ENCODE measurements at places on chromosomes 13 and 19.

DNA sequence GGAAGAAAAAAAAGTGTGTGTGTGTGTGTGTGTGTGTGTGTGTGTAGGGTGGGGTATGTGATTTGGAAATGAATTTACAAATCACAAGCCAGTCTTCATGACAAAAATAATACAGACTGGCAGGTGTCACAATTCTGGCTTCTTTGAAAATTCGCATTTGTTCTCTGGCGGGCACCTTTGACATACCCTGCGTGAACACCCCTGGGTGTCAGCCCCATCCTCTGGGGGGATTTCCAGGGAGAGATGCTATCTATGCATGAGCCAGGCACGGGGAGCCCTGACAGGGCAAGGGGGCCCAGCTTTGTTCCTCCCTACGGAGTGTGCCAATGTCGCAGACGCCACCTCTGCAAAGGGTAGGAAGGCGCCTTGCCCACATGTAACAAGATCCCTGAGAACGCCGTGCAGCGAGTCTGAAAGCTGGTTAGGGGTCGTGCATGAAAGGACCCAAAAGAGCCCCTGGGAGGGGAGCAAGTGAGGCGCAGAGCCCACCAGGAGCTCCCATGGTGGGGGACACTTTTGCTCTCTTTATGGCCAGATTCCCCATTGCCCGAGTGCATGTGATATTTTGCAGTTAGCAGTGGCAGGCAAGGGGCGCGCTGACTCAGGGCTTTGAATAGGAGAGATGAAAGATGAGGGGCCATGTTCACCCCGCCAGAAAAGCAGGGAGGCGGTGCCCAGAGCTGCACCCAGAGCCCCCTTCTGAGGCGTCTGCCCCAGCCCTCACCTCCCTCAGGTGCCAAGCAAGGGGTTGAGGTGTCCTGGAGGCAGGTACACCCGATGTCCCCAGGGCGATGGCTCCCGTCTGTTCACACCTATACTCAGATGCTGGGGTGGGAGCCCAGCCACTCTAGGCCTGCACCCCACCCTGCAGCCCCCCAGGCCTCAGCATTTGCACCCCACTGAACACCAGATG lies 45.3 kb downstream of the KLF2 start:
- peak; percentile 49 for DNase-seq

DNA sequence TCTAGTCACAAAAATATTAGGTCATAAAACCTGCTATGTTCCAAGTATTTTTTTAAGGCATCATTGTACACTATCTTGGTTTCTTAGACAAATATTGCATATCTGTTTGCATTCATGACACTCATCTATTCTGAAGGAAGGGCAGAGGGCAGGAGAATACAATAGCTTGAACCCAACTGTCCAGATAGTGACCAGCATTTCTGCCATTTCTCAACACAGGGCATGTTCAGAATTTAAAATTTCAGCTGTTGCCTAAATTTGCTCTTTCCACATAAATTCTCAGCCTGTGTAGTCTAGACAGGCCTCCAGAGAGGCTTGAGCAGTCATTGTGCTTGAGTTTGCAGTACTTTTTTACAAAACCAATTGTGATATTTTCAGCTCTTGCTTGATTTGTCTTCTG lies 119.5 kb downstream of the ZAR1L start:
- DNase-seq, result no peak

DNA sequence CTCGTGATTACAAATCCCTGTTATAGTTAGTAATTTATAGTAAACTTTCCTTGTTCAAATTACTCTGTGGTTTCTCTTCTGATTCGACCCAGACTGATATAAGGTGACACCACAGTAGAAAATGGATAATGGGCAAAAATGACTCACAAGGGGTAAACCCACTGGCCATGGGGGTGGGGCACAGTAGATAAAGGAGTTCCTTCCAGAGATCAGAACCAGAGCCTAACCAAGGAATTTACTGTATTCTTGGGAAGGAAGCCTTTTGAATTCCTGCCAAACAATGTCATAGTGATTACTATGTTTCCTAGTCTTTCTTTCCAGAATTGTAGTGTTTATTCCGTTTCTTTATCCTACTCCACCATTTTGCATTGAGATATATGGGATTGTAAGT lies 21.9 kb downstream of the MIR17HG start:
- no peak for DNase-seq

DNA sequence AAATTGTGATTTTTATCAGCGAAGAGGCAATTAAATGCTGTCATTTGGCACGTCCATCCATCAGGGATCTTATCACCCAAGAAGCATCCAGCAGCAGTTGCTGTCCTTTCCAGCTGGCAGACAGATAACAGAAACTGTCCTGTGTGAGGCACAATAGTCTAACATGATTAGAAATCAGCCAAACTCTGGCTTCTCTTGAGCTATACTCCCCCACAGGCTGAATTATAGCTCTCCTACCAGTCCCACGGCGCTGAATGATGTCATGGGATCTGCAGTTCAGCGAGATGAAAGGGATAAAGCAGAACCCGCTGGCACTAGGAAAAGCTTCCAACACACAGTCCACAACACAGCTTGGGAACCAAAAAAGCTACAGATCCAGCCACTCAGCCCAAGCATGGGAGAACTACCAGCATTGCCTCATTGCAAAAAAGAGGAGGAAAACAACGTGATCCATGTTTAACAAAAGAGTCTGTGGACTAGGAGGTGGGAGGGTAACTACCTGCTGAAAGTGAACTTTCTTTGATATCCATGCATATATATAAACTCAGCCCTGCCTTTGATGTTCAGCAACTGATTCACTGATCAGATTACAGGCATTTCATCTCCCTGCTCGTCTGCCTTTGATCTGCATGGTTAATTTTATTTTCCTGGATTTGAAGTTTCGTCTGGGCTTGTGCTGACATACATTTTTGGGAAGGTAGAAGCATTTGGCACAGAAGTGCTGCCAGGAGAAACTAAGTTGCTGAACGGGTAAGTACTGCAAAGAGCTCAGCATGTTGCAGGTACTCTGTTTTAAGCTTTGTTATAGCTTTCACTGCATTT lies at the start of gene TNFRSF19:
Gene TNFRSF19 (plus strand): TSS at position 314 of the 822 bp plus-strand sequence. CDS start 19,772 bp downstream, outside the sequence.
- no peak for DNase-seq

DNA sequence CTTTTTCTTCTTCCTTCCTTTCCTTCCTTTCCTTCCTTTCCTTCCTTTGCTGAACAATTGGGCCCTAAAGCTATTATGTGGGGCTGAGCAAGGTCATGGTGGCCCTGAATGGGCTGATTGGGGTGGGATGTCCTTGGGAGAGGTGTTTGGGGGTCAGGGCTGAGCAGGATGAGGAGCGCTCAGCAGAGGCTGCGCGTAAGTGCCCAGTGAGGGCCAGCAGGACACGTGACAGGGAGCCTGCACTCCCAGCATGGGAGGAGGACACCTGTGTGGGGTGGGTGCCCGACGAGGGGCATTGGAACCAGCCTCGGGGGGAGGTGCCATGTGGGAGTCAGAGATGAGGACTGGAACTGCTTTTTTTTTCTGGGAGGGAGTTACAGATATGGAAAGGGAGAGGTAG lies 5.4 kb upstream of the LGALS7 start:
- no peak for DNase-seq

- DNase-seq, result no peak
These were observed 1.3 kb downstream of the FARP1 start for GRCh38 chr13:98144027-98144741.

DNA sequence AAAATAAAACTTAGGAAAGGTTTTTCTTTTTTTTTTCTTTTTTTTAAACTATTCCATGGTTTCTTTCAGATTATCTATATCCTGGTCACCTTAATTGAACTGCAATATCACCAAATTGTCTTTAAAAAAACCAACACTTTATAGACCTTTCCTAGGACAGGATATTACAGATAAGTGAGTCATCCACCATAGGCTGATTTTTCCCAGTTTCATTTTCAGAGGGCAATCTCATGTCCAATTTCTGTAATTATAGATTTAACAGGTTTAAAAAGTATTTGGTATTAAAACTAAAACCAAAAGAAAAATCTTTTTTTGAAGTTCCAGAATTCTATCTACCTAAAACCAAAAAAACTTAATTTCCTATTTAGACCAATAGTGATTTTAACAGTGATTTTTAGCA lies 13.2 kb downstream of the SPART start:
- no peak for DNase-seq

GRCh38 chr13:113121183-113121927 lies 1.2 kb upstream of the F10 start:
- no peak for DNase-seq

- no peak for DNase-seq
These were observed 148.7 kb downstream of the COL4A1 start for GRCh38 chr13:110158226-110158625.

DNA sequence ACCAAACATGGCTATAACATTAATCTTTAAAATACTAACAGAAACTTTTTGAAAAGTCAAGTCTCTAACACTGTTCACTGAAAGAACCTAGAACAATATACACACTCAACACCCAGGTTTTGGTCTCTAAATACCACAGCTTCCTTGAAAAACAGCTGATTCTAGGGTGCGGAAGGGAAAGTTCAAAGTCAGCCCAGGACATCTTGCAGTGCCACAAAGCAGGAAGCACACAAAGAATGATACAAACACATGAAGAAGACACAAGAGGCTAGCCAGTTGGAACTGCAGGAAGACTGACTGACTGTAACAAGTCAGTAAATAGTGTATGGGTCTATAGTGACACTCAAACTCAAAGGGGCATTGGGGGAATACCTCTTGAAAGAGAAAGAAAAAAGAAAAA lies 4.6 kb downstream of the DEDD2 start:
- DNase-seq, result no peak

GRCh38 chr13:108044954-108045353 lies 170.4 kb downstream of the LIG4 start:
- DNase-seq, result no peak

DNA sequence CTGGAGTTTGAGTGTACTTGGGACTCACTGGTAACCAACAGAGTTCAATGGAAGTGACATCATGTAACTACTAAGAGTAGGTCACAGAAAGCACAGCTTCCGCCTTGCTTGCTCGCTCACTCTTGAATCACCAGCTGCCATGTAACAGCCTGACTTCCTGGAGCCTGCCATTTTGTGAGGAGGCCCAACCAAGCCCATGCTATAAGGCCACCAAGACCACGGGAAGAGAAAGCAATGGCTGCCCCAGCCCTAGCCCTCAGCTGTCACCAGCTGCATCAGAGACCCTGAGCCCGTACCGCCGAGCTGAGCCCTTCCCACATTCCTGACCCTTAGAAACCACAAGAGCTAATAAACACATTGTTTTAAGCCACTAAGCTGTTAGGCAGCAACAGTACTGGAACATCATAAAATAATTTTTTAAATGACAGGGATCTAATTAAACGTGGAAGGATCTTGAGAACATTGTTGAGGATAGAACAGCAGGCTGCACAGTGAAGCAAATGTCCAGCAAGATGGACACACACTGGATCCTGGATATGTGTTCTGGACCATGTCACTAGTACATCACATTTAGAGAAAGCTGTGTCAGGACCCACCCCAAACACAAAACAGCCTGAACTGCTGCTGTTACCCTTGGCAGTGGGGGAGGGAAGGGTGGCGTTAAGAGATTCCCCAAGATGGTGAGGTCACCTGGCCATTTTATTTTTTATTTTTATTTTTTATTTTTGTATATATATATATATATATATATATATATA lies 21.7 kb upstream of the LDLR start:
- no peak for DNase-seq

- DNase-seq, result no peak
These were observed 5.1 kb downstream of the CBARP start for GRCh38 chr19:1232652-1233072.

- peak; percentile 75 for DNase-seq
These were observed 2.0 kb downstream of the SLC1A5 start for GRCh38 chr19:46786236-46787039.

GRCh38 chr13:42168496-42168895 lies 103.5 kb upstream of the AKAP11 start:
- no peak for DNase-seq

- no peak for DNase-seq
These were observed 3.5 kb downstream of the MKNK2 start for GRCh38 chr19:2047449-2048103.

- DNase-seq, result no peak
These were observed 1158.0 kb upstream of the SPRY2 start for GRCh38 chr13:81498969-81499368.

DNA sequence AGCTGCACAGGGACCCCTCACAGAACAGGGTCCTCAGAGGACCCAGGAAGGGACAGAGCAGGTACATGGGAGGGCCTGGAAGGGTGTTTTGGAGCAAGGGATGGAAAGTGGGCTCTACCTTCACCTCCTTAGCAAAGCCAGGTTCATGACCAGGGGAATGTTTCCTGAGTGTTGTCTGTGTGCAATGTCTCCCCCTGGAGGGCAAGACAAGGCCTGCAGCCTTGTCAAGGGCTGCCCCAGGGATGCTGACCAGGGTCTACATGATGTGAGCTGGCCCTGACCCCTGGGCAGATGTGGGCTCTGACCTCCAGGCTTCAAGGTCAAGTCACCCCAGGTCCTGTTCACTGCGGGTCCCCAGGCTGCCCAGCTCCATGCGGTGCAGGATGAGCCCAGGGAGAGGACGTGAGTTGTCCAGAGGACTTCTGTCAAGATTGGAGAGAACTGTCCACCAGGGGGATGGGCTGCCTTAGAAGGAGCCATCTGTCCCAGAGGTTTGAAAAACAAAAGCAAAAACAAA lies 1.0 kb upstream of the CEACAM1 start:
- peak; percentile 27 for DNase-seq

- DNase-seq, result no peak
These were observed 63.9 kb upstream of the SLC10A2 start for GRCh38 chr13:103130146-103130545.

GRCh38 chr19:38070573-38070972 lies 153.4 kb downstream of the DPF1 start:
- DNase-seq, result no peak

DNA sequence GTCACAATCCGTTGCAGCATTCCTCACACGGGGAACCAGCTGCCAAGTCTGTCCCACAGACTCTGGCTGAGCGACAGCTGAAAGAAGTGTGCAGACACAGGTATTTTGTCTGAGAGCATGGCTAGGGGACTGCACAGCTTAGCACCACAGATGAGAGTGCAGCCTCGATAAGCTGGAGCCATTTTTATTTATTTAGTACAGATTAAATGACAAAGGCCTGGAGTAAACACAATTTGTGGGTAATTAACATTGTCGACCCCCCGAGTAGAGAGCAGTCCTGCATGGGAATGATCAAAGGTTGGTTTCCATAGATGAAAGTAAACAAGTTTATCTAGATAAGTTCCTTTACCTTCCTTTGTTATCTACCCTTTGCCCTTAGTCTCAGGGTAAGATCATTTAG lies 836.2 kb downstream of the DACH1 start:
- no peak for DNase-seq

DNA sequence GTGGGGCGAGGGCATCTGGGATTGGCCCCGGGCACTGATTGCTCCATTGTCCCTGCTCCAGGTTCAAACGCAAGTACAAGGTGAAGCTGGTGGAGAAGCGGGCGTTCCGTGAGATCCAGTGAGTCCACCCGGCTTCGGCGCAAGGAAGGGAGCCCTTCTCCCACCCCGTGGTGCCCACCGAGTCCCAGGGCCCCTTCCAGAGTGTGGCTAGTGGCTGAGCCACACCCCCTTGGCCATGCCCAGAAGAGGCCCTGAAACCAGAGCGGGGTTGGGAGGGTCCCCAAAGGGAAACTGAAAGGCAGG lies 11.2 kb downstream of the NOP53 start:
- DNase-seq, result no peak
